SK-N-SH (cell line): ENCODE measurements at places on chromosomes 4 and X.
A peak's percentile ranks its signal among the peaks of the same experiment; 100 is the strongest.

DNA sequence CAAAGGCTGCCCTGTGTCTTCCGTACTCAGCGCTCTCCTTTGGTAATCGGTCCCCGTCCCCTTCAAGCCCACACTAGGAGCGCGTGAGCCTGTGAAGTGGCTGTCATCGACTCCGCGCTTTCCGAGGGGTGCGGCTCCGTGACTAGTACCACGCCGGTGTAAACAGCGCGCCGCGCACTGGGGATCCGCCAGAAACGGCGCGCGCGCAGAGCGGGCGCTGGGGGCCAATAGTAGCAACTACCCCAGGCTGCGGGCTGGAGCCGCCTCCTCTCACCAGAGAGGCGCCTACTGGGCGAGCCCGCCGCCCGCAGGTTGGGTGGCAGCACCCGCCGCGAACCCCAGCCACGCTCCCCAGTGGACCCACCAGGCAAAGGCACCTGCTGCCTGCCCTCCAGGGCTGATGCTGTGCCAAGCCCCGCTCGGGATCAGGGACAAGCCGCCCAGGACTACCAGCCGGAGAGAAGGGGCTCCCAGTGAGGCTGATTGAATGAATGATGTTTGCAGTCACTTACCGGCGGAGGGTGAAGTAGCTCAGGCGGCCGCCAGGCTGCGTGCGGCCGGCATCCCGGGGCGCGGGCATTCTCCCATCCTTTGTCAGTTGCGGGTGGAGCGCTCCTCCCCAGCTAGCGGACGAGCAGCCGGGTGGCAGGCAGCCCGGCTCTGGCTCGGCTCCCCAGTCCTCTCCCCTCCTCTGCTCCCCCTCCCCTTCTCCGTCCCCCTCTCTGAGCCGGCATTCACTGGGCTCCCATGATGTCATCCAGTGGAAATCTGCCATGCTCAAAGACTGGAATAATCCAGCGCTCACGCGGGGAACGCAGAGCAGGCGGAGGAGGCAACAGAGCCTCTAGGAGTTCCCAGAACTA, 370.3 kb upstream of the SMIM31 start:
- no peaks in the 10 kb centered on the region; the same call in none of the 2 replicates for H3K27me3 ChIP-seq
- no peaks in the 10 kb centered on the region for H3K36me3 ChIP-seq
- no peak overlapping the region for H3K27ac ChIP-seq
- peak; percentile 16 for DNase-seq

GRCh38 chr4:3338321-3338838, 45.6 kb downstream of the RGS12 start:
- no peaks in the 10 kb centered on the region; the same call in 1 of the 2 replicates for H3K36me3 ChIP-seq
- H3K27ac ChIP-seq: no peak overlapping the region
- DNase-seq: no peak
- H3K4me3 ChIP-seq: no peak overlapping the region

DNA sequence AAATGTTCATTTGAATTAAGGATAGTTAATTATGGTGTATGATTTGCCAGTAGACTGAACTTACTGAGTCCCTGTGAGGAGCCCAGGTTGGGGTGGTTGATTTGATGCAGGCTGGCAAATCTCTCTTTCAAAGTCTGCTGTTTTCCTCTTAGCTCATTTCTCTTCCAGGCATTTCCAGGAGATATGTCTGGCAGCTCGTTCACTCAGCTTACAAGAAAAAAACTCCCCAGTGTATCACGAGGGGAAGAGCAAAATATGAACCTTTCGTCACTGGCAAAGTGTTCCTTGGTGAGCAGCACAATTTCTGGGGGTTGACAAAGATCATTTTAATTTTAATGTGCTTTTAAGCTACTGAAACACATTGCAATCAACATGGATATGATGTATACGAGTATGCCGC, 244.2 kb downstream of the CBLL2 start:
- H3K36me3 ChIP-seq: no peaks in the 10 kb centered on the region
- DNase-seq: no peak
- H3K4me3 ChIP-seq: no peak overlapping the region
- H3K27ac ChIP-seq: no peak overlapping the region
- H3K4me1 ChIP-seq: no peaks in the 10 kb centered on the region

- no peaks in the 10 kb centered on the region for H3K4me1 ChIP-seq
- no peak for DNase-seq
- no peaks in the 10 kb centered on the region for H3K27me3 ChIP-seq
- no peaks in the 10 kb centered on the region for H3K36me3 ChIP-seq
These were observed 220.7 kb downstream of the GRXCR1 start for GRCh38 chr4:43113196-43113595.

DNA sequence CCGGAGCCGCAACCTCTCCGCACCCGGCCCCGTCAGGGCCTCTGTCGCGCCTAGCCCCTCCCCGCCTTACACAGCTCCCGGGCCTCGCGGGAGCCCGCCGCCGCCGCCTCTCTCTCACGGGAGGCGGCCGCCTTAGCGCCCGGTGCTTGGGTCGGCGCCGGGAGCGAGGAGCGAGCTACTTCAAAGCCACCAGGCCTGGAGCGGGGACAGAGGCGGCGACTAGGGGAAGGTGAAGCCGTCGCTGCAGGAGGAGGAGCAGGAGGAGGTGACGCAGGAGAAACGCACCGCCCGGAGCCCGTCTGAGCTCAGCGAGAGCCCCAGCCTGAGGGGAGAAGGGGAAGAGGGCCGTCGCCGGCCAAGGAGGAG, 250 bp downstream of the USP9X start:
- H3K4me3 ChIP-seq: peak overlapping the region; percentile 81
- H3K27me3 ChIP-seq: no peaks in the 10 kb centered on the region
- no peak for DNase-seq
- no peaks in the 10 kb centered on the region; the same call in none of the 2 replicates for H3K4me1 ChIP-seq
- H3K27ac ChIP-seq: peak overlapping the region; percentile 98

DNA sequence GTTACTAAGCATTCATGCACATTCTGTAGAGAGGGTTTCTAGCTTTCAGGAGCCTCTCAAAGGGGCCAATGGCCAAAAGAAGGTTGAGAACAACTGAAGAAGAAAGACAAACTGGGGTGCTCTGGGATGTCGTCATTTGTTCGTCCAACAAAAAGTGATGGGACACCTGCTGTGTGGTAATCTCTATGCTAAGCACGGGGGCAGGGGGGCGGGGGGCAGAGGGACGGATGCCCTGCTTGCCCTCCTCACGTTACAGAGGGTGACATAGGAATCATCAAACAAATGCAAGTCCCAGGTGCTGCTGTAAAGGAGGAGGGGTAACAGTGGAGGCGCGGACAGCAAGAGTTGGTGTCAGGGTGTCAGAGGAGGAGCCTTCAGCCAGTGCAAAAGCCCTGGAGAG, 12.8 kb upstream of the CRMP1 start:
- no peak for DNase-seq
- H3K27ac ChIP-seq: no peak overlapping the region
- no peaks in the 10 kb centered on the region for H3K4me1 ChIP-seq
- no peaks in the 10 kb centered on the region for H3K27me3 ChIP-seq
- H3K36me3 ChIP-seq: no peaks in the 10 kb centered on the region

DNA sequence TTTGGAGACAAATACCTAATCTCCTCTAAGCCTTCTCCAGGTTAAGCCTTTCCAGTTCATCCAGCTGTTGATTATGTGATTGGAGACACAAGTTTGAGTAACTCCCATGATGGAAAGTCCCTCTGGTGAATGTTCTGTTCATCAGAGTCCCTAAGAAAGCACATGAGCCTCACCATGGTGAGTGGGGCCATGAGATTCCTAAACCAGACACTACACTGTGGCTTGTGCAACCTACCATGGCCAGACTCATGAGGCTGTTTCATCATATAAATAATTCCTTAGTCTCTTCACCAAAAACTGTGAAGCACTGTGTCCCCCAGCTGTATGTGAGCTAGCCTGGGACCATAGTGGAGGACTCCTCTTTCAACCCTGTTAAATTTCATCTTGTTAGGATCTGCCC, 14.4 kb downstream of the PKD2 start:
- H3K27me3 ChIP-seq: no peaks in the 10 kb centered on the region
- H3K36me3 ChIP-seq: peaks cover 21% of the 10 kb centered on the region
- H3K27ac ChIP-seq: no peak overlapping the region
- no peak overlapping the region for H3K4me3 ChIP-seq
- H3K4me1 ChIP-seq: peaks cover 19% of the 10 kb centered on the region

DNA sequence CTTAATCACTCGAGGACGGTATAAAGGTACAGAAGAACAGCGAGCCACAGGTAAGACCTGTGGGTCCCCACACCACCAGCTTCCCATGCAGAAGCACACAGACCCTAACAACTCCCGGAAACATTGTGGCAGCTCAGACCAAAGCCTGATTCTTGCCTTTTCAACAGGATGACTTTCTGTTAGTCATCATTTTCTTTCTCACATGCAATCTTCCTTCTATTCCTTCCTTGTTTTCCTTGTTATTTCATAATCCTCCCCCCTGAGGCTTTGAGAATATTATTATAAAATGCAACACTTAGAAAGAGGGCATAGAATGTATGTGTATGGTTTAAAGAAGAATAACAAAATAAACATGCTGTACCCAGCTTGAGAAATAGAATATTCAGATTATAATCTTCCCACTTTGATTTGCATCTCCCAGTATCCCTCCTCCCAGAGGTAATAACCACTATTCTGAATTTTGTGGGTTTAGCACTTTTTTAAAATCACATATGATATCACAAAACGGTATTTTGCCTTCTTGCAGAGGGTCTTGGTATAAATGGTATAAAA, 100.9 kb downstream of the FHDC1 start:
- no peak for DNase-seq
- H3K4me3 ChIP-seq: no peak overlapping the region
- H3K36me3 ChIP-seq: no peaks in the 10 kb centered on the region
- no peaks in the 10 kb centered on the region for H3K27me3 ChIP-seq
- no peaks in the 10 kb centered on the region for H3K4me1 ChIP-seq

GRCh38 chr4:185404031-185404430, 7.4 kb downstream of the ANKRD37 start:
- DNase-seq: no peak
- no peaks in the 10 kb centered on the region for H3K27me3 ChIP-seq
- H3K36me3 ChIP-seq: peaks cover 63% of the 10 kb centered on the region

DNA sequence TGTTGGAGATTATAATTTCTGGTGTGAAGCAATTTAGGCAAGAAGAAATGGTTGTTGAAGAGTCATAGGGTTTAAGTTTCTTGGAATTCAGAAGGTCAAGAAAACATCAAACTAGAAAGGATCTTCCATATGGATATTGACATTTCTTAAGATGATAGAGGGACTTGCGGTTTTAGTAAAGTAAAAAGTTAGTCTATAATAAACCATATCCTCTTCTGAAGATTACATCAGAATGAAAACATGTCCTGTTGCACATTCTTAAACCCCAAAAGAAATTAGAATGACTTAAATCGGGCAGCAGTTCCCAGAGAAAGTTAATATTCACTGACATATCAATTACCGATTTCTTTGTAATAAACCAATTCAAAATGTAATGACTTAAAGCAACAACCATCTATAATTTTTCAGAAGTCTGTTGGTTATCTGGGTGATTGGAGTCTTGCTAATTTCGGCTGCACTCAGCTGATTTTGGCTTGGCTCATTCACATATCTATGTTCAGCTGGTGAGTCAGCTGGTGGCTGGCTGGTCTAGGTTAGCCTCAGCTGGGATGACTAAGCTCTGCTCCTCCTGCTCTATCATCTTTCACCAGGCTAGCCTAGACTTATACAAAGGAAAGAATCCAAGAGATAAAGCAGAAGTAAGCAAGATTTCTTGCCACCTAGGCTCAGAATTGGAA, 24.4 kb upstream of the DYNLT3 start:
- no peak for DNase-seq
- no peaks in the 10 kb centered on the region for H3K36me3 ChIP-seq
- no peaks in the 10 kb centered on the region for H3K27me3 ChIP-seq
- H3K4me3 ChIP-seq: no peak overlapping the region; the same call in 1 of the 2 replicates

GRCh38 chr4:54315561-54316538, 86.8 kb downstream of the PDGFRA start:
- no peaks in the 10 kb centered on the region; the same call in 1 of the 2 replicates for H3K27me3 ChIP-seq
- H3K4me3 ChIP-seq: no peak overlapping the region
- H3K36me3 ChIP-seq: no peaks in the 10 kb centered on the region
- no peak overlapping the region for H3K27ac ChIP-seq
- DNase-seq: no peak
- no peaks in the 10 kb centered on the region; the same call in 1 of the 2 replicates for H3K4me1 ChIP-seq

DNA sequence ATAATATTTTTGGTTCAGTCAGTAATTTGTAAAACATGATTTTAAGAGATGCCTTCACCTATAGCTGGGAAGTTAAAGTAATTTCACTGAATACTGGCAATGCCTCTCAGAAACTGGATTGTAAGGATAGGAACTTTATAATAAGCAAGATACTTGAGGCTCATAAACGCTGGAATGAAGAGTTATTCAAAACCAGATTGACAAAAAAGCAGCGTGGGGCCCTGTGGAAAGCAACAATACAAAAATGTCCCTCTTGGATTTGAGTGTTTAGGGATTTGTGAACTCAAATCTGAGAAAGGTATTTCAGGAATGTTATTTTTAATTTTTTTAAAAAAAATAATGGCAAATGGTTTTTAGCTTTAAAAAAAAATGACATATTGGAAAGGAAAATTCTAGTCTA, 94.6 kb downstream of the ANK2 start:
- no peak overlapping the region for H3K27ac ChIP-seq
- peaks cover 3% of the 10 kb centered on the region for H3K4me1 ChIP-seq
- H3K27me3 ChIP-seq: no peaks in the 10 kb centered on the region
- no peak overlapping the region for H3K4me3 ChIP-seq

GRCh38 chr4:77728420-77728819, 90.7 kb downstream of the CNOT6L start:
- no peak for DNase-seq
- H3K4me3 ChIP-seq: no peak overlapping the region
- H3K36me3 ChIP-seq: peaks cover 32% of the 10 kb centered on the region
- no peak overlapping the region for H3K27ac ChIP-seq
- H3K27me3 ChIP-seq: no peaks in the 10 kb centered on the region

- H3K27ac ChIP-seq: no peak overlapping the region
- H3K4me3 ChIP-seq: no peak overlapping the region
- H3K36me3 ChIP-seq: no peaks in the 10 kb centered on the region
- no peaks in the 10 kb centered on the region for H3K4me1 ChIP-seq
- DNase-seq: no peak
- H3K27me3 ChIP-seq: no peaks in the 10 kb centered on the region
These were observed 1.8 kb upstream of the TCEANC start for GRCh38 chrX:13651150-13651549.

- H3K4me3 ChIP-seq: no peak overlapping the region
- H3K27me3 ChIP-seq: no peaks in the 10 kb centered on the region
- no peak for DNase-seq
- peaks cover 2% of the 10 kb centered on the region; the same call in 1 of the 2 replicates for H3K4me1 ChIP-seq
- H3K36me3 ChIP-seq: no peaks in the 10 kb centered on the region
These were observed 4.3 kb upstream of the SOD3 start for GRCh38 chr4:24791043-24791442.

- peak overlapping the region; percentile 79; the same call in 1 of the 2 replicates for H3K27ac ChIP-seq
- peaks cover 15% of the 10 kb centered on the region; the same call in 1 of the 2 replicates for H3K4me1 ChIP-seq
- no peak overlapping the region for H3K4me3 ChIP-seq
- H3K36me3 ChIP-seq: no peaks in the 10 kb centered on the region
- peak; percentile 21 for DNase-seq
These were observed 496.3 kb downstream of the PDGFC start for GRCh38 chr4:156475322-156475721.
